ENCODE measurements at places on chromosomes 4 and X.
A peak's percentile ranks its signal among the peaks of the same experiment; 100 is the strongest.

GRCh38 chrX:54891573-54891972, 29.1 kb upstream of the TRO start:
- peak; percentile 30 for DNase-seq

DNA sequence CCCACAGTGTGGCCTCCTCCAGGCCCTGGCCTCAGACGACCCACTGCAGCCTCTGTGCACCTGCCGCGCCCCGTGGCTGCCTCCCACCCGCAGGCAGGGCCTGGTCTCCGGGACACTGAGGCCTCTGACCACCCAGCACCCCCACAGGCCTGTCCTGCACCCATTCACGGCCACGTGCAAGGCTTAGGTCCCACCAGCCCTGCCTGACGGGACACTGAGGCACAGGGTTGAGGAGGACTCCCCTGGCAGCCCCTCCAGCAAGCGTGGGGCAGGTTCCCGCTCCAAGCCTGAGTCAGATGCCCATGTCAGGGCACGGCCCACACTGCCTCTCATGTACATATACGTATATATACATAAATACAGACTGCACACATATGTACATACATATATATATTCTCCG, 23.5 kb downstream of the NELFA start:
- DNase-seq, result no peak

DNA sequence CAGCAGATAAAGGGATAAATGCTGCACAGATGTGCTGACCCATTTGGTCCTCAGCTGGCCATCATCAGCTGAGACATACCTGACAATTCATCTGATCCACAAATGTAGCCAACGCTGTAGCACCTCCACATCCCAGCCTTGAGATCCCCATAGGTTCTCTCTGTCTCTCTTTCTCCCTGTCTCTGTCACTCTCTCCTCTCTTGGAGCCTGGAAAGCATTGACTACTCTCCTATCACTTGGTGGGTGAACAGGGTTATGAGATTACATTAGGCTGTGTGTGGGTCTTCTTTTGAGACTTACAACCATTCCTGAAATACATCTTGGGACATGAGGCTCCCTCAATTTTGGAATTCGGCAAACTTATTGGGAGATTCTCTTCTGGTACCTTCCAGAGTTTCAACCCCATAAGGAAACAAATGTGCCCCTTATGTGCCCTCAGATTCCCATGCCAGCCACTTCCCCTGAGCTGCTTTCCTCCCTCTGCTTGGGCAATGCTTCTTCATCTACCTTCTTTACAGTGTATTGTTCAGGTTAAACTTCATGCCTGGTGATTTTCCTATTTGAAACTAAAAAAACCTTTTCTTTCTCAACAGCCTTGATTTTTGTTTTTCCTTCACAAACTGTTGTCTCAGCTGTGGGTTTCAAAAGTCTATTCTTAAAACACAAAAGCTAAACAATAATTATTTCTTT, 29.1 kb upstream of the FGF2 start:
- no peak for DNase-seq

GRCh38 chr4:101813604-101814003, 23.1 kb downstream of the BANK1 start:
- no peak for DNase-seq

DNA sequence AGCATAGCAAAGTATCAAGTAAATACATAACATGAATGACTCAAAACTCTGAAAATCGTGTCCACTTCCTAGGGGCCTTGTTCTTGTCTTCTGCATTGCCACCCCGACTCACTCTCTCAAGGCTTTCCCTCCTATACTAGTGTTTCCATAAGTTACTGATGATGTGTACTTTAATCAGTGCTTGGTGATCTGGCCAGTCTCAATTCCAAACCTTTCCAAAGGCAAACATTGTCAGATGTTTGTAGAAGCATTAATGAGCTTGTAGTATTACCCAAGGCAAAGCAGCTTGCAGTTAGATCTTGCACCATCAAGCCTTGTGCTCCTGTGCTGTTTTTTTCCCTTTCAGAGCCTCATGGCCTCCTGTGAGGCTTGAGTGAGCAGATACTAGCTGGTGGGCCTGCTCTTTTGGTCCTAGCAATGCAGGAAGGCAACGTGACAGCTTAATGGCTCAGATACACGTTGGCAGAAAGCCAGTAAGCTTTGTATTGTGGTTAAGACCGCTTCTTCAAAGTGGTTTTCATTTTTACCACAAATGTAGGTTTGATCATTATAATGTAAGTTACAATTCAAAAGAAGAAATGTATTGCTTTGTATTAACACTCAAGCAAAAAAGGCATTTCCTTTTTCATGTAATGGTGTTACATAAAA, 51.8 kb downstream of the RBPJ start:
- peak; percentile 19 for DNase-seq

- no peak for DNase-seq
Measured at GRCh38 chrX:45353456-45353855, 152.8 kb upstream of the DIPK2B start.

GRCh38 chrX:19096586-19096985, 25.7 kb downstream of the ADGRG2 start:
- no peak for DNase-seq

DNA sequence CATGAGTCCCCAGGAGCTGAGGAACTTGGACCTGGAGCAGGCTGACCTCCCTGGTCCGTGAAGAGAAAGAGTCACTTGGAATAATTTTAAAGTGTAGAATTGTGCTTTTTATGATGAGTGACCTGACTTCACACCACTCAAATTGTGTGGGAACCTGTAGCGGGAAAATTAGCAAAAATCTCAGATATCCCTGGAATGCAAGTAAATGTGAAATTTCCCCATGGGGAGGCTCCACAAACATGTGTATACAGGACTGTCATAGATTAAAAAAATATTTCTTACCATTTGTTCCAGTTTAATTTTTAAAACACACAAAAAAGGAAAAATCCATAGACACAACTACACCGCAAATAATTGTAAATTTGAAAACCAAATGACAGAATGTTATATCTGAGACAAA, 1079.6 kb upstream of the PABPC4L start:
- DNase-seq, result no peak

GRCh38 chr4:141580523-141580922, 55.9 kb upstream of the IL15 start:
- no peak for DNase-seq

- peak; percentile 60 for DNase-seq
Measured at GRCh38 chr4:73740353-73740778, at the start of gene CXCL8. Gene CXCL8 (plus strand): TSS chr4:73740569. CDS start chr4:73740659, 90 bp downstream.

GRCh38 chr4:38049545-38050170, 89.5 kb downstream of the PTTG2 start:
- no peak for DNase-seq

GRCh38 chr4:113692809-113693411, 68.6 kb downstream of the CAMK2D start:
- no peak for DNase-seq

- DNase-seq, result no peak
Measured at GRCh38 chr4:140134746-140135425, 19.1 kb downstream of the MAML3 start.

DNA sequence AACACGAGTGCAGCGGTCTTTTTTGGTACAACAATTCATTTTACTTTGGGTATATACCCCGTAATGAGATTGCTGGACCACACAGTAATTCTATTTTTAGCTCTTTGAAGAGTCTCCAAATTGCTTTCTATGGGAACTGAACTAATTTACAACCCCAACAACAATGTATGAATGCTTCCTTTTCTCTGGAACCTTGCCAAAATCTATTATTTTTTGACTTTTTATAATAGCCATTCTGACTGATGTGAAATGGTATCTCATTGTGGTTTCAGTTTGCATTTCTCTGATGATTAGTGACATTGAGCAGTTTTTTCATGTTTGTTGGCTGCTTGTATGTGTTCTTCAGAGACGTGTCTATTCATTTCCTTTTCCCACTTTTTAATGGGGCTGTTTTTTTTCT, 240.8 kb downstream of the STK32B start:
- no peak for DNase-seq

DNA sequence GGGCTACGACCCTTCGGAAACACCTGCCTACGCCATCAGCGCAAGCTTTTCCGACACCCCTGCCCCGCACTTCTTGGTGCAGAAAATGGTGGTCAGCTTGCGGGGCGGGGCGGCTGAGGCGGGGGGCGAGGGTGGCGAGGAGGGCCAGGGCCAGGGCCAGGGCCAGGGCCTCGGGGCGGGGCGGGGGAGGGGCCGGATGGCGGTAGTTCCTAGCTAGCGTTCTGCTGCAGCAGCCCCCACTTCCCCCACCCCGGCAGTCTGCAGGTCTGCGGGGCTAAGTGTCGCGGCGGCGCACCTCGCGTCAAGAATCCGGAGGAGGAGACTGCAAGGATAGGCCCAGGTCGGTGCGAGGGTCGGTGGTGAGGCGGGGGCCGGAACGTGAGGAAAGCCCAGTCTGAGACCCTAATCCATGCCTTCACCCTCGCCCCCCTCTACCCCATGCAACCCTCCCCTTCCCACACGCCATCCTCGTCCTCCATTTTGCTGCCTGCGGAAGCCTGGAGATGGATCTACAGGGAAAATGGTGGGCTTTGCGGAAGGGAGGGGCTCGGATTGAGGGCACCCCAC, 600 bp downstream of the BEX4 start:
- DNase-seq, result peak; percentile 44

DNA sequence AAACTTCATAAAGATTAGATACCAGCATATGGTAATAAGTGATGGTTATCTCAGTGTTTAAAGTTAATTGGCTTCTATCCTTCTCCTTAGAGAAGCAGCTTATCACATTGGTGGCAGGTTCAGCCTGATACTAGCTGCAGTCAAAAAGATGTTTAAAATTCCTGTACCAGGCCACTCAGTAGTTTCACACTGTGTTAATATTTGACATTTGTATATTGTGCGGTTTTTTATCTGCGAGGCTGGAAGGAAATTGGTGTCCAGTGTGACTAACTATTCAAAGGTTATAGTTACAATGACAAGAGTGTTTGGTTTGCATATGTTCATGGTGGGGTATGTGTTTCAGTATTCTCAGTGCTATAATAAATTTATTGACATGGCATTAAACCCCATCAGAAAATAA, 27.5 kb upstream of the TBC1D8B start:
- DNase-seq, result no peak

DNA sequence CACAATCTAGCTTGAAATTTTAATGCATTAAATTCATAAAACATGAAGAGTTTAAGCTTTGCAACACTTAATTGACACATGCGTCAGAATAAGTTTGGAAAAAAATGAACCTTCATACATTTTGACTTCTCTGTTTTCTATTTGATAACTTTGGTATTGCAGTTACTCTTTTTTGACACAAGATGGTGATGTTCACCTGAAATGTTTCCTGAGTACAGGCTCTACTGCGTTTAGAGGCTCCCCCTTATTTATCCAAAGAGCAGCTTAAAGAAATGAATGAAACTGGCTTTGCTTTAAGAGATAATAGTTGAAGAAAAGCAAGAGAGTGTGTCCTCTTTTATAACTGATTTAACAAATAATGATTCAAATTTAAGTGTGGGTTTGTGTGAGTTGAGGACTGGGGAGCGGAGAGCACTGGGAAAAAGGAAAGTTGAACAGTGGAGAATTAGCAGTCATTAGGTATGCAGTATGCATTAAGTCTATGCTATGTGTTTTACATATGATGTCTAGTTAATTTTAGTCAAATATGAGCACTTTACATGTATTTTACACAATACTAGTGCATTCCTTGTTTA, 180.6 kb upstream of the NUDT6 start:
- no peak for DNase-seq

GRCh38 chr4:73822389-73822788, 14.1 kb upstream of the CXCL6 start:
- DNase-seq, result no peak

GRCh38 chrX:50402886-50403285, 67.7 kb downstream of the DGKK start:
- no peak for DNase-seq

- DNase-seq, result no peak
Measured at GRCh38 chr4:54277691-54278090, 48.6 kb downstream of the PDGFRA start.

DNA sequence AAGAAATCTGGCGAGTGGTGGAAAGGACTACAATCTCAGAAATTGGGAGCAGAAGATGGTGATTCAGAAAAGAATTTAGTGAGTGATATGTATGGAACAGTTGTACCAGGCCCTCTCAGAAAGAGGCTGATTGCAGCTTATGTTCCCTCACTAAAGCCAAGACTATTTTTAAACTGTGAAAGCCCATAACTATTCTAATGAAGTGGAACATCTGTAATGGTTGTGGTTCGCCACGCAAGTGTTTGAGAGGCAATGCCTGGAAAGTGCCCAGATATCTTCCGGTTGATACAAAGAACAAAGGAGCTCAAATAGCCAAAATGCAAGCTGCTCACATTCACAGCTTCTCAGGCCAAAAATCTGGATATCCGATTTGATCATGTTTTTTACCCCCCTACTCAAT, 1250.7 kb downstream of the RAPGEF2 start:
- DNase-seq, result no peak

GRCh38 chr4:109879636-109880314, 31.9 kb downstream of the LRIT3 start:
- DNase-seq, result no peak

- DNase-seq, result no peak
Measured at GRCh38 chrX:96843566-96843965, 40.1 kb upstream of the RPA4 start.

DNA sequence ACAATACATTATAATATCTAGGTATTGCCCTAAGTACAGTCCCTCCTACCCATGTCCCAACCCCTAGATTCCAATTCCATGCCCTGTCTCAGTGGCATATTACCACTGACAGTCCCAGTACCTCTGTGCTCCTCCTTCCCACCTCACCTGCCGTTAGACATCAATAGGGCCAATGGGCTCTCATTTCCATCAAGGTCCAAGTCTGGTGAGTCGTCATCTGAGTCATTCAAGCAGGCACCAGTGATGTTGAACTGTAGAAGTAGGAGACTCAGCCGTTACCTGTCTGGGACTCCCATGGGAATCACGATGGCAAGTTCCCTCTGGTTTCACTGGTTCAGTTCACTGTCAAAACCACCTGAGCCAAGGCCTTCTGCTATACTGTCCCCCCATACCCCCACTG, 51.7 kb downstream of the PHF8 start:
- DNase-seq, result no peak

DNA sequence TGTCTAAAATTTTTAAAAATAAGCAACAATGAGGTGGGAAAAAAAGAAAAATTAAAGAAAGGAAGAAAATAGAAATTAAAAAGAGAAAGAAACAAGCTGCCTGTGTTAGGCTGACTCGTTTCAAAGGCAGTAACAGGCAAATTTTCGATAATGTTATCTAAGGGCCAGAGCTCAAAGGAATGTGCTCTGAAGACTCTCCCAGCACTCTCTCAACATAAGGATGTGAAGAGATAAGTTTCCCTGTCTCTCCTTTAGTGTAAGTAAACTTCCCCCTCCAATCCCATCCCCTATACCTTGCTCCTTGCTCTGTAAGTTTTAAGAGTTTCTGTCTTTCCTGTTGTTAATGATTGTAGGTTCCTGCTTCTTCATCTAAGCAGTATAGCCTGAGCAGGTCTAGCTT, 172.8 kb downstream of the TEX13C start:
- DNase-seq, result no peak

- no peak for DNase-seq
Measured at GRCh38 chrX:104695593-104695992, 129.6 kb downstream of the IL1RAPL2 start.

GRCh38 chrX:101602077-101602476, 15.7 kb downstream of the ARMCX6 start:
- no peak for DNase-seq

- DNase-seq, result no peak
Measured at GRCh38 chrX:96715481-96715880, 30.8 kb downstream of the DIAPH2 start.

- DNase-seq, result no peak
Measured at GRCh38 chr4:140047786-140048185, 106.2 kb downstream of the MAML3 start.

Measured in NCI-H1092 (cell line).